Brain pericyte (primary cell): ENCODE measurements at places on chromosomes 16 and 17.

GRCh38 chr16:65394281-65394680, 272.4 kb upstream of the CDH11 start:
- DNase-seq: no peak

- DNase-seq: no peak
Measured at GRCh38 chr17:67385122-67385988, 8.3 kb downstream of the PITPNC1 start.

- DNase-seq: no peak
Measured at GRCh38 chr16:31200821-31201568, 1.6 kb downstream of the PYCARD start.

GRCh38 chr16:65745-66144, 6.7 kb downstream of the RHBDF1 start:
- no peak for DNase-seq

DNA sequence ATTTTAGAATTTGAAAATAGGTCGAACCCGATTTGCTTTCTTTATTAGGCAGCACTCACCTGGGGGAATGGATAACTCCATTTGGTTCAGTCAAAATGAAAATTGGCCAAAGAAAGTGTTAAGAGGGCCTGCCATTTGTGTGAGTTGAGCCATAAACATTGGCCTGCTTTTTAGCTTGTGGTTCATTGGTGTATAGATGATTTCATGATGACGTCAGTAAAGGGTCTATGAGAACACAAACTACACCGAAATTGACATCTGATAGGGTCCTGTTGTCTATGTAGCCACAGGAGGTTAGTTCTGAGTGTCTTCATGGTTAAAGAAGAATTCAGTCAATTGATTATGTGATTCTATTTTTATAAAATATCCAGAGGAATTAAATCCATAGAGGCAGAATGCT, 1001.5 kb upstream of the EEF2KMT start:
- no peak for DNase-seq

DNA sequence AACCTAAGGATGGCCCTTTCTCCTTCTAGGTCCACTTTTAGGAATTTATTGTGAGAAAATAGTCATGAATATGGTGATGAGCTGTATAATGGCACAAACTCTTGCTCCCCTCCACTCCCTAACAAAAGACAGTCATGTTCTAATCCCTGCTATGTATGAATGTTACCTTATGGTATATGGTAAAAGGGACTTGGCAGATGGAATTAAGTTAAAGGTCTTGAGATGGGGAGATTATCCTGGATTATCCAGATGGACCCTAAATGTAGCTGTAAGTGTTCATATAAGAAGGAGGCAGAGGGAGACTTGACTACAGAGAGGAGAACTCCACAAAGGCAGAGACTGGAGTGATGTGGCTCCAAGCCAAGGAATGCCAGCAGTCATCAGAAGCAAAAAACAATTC, 296.1 kb downstream of the SOX9 start:
- no peak for DNase-seq

GRCh38 chr17:40707745-40708144, 4.2 kb upstream of the KRT24 start:
- DNase-seq: no peak

DNA sequence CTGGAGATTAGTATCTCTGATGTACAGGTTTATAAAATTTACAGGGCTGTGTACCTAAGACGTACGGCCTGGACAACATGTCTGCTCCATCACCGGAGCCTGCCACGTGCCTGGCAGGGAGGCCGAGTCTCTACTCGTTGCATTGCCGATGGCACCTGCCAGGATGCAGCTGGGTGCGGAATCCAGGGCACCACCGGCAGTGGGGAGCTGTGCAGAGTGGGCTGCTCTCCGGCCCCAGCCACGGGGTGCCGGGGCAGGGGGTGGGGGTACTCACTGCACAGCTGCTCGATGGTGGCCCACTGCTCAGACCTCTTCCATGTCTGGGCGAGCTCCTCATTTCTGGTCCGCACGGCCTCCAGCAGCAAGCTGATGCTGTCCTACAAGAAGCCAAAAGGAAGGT, 13.1 kb upstream of the FAAP100 start:
- DNase-seq: no peak

DNA sequence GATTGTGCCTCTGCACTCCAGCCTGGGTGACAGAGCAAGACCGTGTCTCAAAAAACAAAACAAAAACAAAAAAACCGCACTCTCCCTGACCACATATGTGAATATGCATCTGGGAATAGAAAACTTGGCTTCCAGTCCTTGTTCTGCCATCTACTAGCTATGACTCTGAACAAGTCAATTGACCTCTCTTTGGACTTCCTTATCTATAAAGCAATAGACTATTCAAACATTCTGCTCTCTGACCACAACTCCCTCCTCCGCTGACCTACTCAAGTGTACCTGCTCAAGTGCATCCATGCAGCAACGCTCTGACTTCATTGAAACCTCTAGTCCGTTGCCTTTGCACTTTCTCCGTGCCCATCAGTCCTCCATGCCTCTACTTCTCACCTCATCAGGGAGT, 52.6 kb upstream of the KDM6B start:
- no peak for DNase-seq

DNA sequence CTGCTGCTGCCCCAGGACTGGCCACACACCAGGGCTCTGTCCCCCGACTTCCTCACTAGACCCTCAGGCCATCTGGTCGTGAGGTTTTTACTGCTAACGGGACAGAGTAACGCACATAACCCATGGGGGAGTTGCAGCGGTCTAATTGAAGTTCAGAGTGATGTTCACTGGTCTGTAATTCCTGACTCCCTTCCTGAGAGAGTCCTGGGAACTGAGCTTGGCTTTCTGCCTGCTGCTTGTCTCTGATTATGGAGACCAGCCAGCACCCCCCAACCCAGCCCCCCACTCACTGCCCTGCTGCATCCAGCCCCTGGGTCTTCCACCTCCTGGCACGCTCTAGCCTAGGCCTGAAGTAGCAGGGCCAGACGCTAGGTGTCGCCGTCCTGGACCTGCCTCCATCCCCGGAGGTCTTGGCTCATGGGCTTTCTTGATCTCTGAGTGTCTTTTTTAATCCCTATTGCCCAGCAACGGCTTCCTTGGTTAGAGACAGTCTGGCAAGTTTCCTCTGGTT, 192.9 kb downstream of the CCDC182 start:
- no peak for DNase-seq

DNA sequence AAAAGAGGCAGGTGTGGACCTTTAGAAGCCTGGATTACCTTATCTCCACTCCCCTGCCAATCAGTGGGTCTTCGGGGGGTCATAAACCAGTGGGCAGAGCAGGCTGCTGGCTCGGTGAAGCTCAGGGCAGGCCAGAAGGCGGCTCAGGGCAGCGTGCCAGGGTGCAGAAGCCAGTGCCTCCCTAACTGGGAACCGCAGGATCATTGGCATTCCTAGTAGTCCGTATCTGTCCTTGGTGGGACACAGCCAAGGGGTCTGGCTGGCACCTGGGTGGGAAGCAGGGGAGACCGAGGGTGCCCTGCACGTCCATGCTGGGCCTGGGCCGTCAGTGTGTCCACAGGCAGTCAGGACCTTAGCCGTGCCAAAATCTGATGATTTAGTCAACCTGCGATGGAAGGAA, 76.8 kb downstream of the SEC14L1 start:
- DNase-seq: no peak

GRCh38 chr16:53619235-53619634, 84.4 kb downstream of the RPGRIP1L start:
- no peak for DNase-seq

GRCh38 chr17:7811251-7811650, 22.8 kb upstream of the KDM6B start:
- DNase-seq: no peak

- DNase-seq: no peak
Measured at GRCh38 chr16:47388705-47389104, 72.2 kb downstream of the ITFG1 start.

- DNase-seq: no peak
Measured at GRCh38 chr17:75142236-75142971, 10.9 kb upstream of the NT5C start.

DNA sequence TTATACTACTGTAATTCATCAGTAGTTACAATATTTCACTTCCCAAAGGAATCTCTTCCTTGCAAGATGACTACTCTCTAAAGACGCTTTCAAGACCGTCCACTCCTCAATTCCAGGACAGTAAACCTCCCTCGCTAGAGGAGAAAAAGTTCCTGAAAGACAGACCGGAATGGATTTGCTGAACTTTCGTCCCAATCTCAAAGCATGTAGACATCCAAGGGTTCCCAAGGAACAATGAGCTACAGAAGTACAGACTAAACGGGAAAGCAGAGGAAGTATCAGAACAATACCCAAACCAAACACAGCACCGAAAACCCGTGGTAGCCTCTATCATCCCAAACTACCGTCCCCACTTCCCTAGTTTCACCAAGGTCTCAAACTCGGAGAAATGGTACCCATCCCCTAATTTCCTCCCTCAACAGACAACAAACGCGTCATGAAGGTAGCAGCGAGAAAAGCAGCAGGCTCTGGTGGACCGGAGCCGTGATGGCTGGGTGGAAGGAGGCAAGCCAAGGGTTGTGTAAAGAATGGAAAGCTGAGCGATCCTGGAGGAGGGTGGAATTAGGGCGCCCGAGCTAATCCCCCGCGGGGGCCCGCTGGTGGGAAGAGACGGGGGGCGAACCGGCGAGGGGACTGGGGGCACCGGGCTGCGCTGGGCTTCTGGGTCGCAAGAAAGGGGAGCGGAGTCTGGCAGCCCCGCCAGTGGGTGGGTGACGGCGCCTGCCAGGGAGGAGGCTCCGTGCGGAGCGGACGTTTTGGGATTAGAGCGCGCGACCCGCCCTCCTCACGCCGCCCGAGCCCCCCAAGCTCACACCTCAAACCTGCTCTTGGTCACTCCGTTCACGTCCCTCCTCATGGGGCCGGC, 647 bp downstream of the FBXL20 start:
- no peak for DNase-seq

- no peak for DNase-seq
Measured at GRCh38 chr17:45742251-45742650, 41.9 kb upstream of the CRHR1 start.

- DNase-seq: no peak
Measured at GRCh38 chr16:82639263-82639662, 12.5 kb downstream of the CDH13 start.

GRCh38 chr16:85777583-85778310, 21.6 kb downstream of the EMC8 start:
- DNase-seq: no peak

DNA sequence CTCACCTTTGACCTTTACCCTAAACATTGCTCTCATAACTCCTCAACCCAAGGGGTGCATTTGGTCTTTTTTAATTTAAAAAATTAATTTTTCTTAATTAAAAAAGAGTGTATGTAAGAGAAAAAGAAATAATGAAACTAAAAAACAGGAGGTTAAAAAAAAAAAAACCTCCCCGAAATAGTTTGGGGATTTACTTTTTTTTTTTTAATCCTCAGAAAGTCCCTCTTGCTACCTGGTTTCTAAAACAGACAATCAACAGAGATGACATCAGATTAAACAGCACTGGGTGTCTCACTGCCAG, 301.3 kb downstream of the SOX9 start:
- DNase-seq: no peak

DNA sequence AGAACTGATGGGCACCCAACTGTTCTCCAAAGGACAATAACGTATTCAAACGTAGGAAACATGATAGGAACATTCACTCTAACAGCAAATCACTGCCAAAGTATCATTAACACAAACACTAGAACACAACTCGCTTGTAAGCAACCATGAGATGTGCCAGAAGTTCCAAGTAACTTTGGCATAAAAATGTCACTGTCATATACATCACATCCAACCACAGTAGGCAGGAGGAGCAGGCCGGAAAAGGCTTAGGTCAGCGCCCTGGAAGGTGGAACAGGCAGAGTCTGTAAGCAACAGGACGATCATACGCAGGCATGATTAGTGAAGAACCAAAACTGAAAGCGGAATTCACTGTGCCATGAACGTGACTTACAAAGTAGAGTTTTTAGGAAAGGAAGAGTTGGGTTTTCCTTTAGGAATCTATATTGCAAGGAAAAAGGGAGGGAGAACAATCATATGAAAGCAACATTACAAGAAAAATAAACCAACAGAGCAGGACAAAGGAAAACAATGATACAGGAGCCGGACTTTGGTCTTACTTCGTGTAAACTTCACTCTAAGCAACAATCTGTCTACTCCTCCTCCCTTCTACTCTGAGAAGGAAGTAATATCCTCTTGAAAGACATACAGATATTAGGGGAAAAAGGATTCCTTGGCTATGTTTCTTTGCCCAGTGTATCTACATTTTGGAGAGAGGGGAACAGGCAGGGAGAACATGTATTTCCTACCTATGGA, 52.3 kb downstream of the YWHAE start:
- DNase-seq: no peak

DNA sequence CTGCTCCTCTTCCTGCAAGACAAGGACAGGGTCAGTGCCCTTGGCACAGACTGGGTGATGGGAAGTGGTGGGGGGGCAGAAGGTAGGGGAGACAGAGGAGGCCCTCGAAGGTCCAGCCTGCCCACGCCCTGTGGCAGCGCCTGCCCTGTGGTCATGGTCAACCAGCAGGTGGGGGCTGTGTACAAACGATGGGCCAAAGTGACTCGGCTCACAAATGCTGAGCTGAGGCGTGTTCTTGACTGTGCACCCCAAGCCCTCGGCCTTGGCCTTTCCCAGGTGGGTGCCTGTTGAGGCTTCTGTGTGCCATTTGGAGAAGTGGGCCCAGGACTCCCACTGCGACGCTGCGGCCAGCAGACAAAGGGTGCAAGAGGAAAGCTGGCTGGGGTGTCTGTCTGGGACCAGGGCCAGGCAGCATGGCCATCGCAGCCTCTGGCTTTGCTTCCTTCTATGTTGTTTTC, 22.6 kb downstream of the MXRA7 start:
- no peak for DNase-seq

DNA sequence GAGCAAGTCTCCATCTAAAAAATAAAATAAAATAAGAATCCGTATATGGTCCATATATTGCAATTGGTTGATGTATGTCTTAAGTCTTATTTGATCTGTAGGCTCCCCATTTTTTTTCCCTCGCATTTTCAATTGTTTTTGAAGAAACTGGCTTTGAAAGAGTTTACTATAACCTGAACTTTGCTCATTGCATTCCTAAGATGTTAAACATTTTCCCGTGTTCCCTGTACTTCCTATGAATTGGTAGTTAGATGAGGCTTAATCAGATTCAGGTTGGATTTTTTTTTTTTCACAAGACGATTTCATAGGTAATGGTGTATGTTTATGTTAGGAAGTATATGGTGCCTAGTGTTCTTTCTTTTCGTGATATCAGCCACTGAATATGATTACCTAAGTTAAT, 3.3 kb downstream of the LRRC36 start:
- no peak for DNase-seq

- no peak for DNase-seq
Measured at GRCh38 chr16:27838536-27839175, 224.9 kb downstream of the GSG1L start.

DNA sequence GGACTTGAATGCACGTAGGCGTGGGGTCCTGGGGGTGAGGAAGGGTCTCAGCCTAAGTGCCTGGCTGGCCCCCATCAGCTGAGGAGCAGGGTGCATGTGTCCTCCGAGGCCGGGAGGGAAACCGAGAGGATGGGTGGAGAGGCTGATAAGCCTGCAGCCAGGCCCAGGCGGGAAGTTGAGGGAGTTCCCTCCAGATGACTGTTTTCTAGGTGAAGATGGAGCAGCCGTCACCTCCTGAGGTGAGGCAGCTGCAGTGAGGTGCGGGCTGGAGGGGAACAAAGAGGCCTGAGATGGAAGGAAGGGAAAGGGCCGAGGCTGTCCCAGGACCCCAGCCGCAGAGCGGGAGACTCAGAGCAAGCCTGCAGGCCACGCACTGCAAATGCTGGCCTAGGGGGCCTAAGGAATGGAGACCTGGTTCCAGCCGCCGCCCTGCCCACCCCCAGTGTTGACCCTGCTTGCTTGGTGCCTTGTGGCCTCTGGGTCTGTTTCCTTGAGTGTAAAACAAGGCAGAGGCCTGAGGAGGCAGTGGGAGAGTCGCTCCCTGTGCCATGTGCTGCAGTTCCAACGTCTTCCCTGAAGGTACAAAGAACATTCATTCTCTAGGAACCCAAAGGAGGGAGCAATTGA, 3.0 kb downstream of the PECAM1 start:
- DNase-seq: no peak
